ENCODE measurements at places on chromosomes 13 and 19. TPM values are rescaled to one million over a fixed set of nuclear protein-coding genes. Genes with fewer than 3 reads are reported as not detected.

Gene EPS8L1
- 12.6 TPM for total RNA-seq

Gene ANKRD27
- total RNA-seq: 46.8 TPM

Gene KCNC3
- 0.51 TPM for total RNA-seq

Gene CLC
- total RNA-seq: not detected

Gene ZNF793
- 1.2 TPM for total RNA-seq

Gene KIR2DL3
- not detected for total RNA-seq

Gene GPR18
- total RNA-seq: not detected

Gene EDNRB
- total RNA-seq: 112 TPM

Gene FGF21
- total RNA-seq: not detected

Gene KIR2DL1
- total RNA-seq: not detected

Gene CIRBP
- 192 TPM for total RNA-seq

Gene ZNF555
- 9.7 TPM for total RNA-seq

Gene SLITRK1
- not detected for total RNA-seq

Gene KCNRG
- total RNA-seq: 4.0 TPM

Gene TRPM4
- 20.9 TPM for total RNA-seq

Gene TRIM13
- total RNA-seq: 53.6 TPM

Gene ZNF382
- total RNA-seq: 5.9 TPM

Gene INSR
- 76.2 TPM for total RNA-seq

Gene LAIR1
- not detected for total RNA-seq

Gene ZNF566
- total RNA-seq: 9.4 TPM

Gene STOML3
- not detected for total RNA-seq

Gene C13orf46
- 0.17 TPM for total RNA-seq

Gene LYL1
- 55.0 TPM for total RNA-seq

Gene ZNF221
- total RNA-seq: 6.8 TPM

Gene PRTN3
- not detected for total RNA-seq

Gene SIGLEC11
- total RNA-seq: not detected

Gene CYP4F8
- total RNA-seq: not detected

Gene CEACAM3
- total RNA-seq: not detected

Gene KLK15
- not detected for total RNA-seq

Gene LDLR
- total RNA-seq: 97.3 TPM

Gene SBK2
- total RNA-seq: not detected

Gene KLF2
- 4.4 TPM for total RNA-seq

Gene LRRC4B
- total RNA-seq: 0.05 TPM

Gene EMC10
- 77.3 TPM for total RNA-seq

Gene MYDGF
- 183 TPM for total RNA-seq

Gene CADM4
- total RNA-seq: 11.9 TPM

Gene LSR
- total RNA-seq: 2.0 TPM

Gene ADGRE2
- total RNA-seq: 0.09 TPM

Gene CEACAM20
- total RNA-seq: not detected

Gene ZNF256
- 4.5 TPM for total RNA-seq

Gene DAND5
- total RNA-seq: 0.09 TPM

Gene ZNF225
- 8.5 TPM for total RNA-seq

Gene TNFRSF19
- 0.17 TPM for total RNA-seq

Gene OVOL3
- total RNA-seq: not detected

Gene CTXN1
- total RNA-seq: 4.6 TPM

Gene PNMA8B
- total RNA-seq: 0.17 TPM

Gene PLK5
- total RNA-seq: not detected

Gene TEAD2
- 101 TPM for total RNA-seq

Gene SHKBP1
- total RNA-seq: 27.7 TPM

Gene WDR87
- not detected for total RNA-seq

Gene DKKL1
- 0.33 TPM for total RNA-seq

Gene ZNF93
- 6.0 TPM for total RNA-seq

Gene DIRAS1
- total RNA-seq: 0.23 TPM

Gene SHANK1
- 0.09 TPM for total RNA-seq

Gene IZUMO1
- total RNA-seq: 0.28 TPM

Gene ZNF433
- total RNA-seq: 2.0 TPM

Gene ZNF723
- not detected for total RNA-seq

Gene ZNF766
- 16.2 TPM for total RNA-seq
